ENCODE measurements at places on chromosomes 5 and 9. TPM values are rescaled to one million over a fixed set of nuclear protein-coding genes. Genes with fewer than 3 reads are reported as not detected.

DNA sequence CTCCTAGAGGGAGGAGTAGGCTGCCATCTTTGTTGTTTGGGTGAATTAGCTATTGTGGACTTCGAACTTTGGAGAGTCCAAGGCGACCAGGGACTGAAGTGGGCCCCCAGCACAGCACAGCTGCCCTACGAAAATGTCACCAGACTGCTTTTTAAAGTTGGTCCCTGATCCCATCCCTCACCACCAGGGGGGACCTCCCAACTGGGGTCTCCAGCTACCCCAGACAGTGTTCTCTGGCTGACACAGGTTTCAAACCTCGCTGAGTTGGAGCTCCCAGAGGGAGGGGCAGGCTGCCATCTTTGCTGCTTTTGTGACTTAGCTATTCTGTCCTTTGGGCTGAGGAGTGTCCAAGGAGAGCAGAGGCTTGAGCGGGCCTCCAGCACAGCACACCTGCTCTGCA is 45.7 kb upstream of the ADRB2 start:
- H3K4me3 ChIP-seq, result no peak overlapping the region
- no peaks in the 10 kb centered on the region for H3K4me1 ChIP-seq
- DNase-seq, result no peak
- H3K27ac ChIP-seq, result no peak overlapping the region
- no peaks in the 10 kb centered on the region for H3K27me3 ChIP-seq
- no peaks in the 10 kb centered on the region for H3K36me3 ChIP-seq

HAVCR1 gene
- 1.1 TPM for total RNA-seq

GRCh38 chr9:129080298-129080600 is 662 bp upstream of the DOLPP1 start:
- no peaks in the 10 kb centered on the region for H3K36me3 ChIP-seq
- peak overlapping the region; percentile 53 for H3K27ac ChIP-seq
- H3K4me1 ChIP-seq, result peaks cover 12% of the 10 kb centered on the region
- H3K27me3 ChIP-seq, result no peaks in the 10 kb centered on the region
- DNase-seq, result no peak

PPP3R2 gene
- 22.8 TPM for total RNA-seq

DNA sequence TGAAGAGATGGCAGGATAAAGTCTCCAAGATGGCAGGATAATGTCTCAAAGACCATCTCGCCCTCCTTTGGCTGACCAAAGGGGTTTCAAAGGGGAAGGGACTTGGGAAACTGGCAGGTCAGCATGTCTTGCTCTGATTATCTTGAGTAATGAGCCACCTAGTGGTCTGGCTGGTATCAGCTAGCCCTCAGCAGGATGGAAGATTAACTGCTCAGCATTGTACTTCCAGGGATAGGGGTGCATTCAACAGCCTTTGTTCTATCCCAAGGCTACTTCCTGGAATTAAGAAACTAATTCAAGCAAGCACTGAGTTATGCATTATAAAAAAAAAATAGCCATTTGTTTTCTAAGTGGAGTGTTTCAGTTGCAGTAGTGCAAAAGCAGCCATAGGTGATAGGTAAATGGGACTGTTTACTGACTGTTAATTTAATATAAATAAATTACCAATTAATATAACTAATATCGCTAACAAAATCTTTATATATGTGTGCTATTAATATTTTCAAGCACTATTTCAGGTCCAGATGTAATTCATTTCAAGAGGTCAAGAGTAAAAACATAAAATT is 555.5 kb downstream of the CDH9 start:
- peak; percentile 75 for DNase-seq
- no peak overlapping the region for H3K27ac ChIP-seq
- no peaks in the 10 kb centered on the region for H3K4me1 ChIP-seq

Data from testis (tissue), 5 donors.